ENCODE measurements at places on chromosomes 4 and X.
A peak's percentile ranks its signal among the peaks of the same experiment; 100 is the strongest.

- DNase-seq: no peak
Measured at GRCh38 chr4:79025170-79025569, 85.9 kb upstream of the PAQR3 start.

DNA sequence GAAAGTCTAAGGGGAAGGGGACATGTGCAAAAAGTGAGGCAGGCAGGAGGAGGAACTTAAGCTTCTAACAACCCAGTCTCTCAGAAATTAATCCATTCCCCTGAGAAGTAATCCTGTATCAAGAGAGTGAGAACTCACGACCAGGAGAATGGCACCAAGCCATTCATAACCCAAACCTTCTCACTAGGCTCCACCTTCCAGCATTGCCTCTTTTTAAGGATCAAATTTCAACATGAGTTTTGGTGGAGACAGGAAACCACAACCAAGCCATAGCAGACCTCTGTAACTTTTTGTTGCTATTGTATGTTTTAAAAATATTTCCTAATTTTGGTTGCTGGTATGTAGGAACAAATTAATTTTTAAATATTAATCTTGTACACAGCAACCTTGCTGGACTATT is 32.8 kb downstream of the PASD1 start:
- DNase-seq: no peak

GRCh38 chr4:189202182-189202868 is 738.3 kb upstream of the FRG1 start:
- peak; percentile 23 for DNase-seq

GRCh38 chr4:154602404-154603020 is 9.9 kb downstream of the FGG start:
- DNase-seq: no peak

DNA sequence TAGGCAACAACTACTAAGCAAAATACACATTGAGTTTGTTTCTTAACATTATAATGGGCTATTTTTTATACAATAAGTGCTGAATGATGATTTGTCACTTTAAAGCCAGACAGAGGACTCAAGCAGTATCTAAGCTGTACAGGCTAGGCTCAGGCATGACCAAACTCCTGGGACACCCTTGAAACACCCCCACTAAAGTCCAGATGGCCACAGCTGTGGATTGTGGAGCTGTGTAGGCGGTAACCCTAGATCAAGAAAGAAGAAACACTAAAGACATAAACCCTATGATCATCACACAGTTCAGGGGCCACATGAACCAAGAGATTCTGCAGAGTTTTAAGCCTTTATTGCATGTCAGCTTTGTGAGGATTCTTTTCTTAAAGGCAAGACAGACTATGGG is 25.1 kb downstream of the TAB3 start:
- no peak for DNase-seq

DNA sequence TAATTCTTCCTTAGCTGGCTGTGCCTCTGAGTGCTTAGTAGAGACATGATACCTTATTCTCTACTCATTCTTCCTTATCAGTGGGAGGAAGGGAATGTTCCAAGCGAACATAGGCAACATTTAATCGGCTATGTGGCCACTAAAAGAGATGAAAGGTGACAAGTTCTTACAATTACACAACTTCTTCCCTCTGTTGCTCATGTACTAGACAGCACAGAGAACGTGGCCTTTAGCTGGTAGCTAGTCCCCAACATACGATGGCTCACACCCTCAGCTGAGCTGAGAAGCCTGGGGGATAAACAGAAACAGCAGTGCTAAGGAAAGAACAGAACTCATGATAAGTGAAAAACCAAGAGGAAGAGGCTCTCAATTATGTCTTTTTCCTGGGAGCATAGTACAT is 52.2 kb downstream of the APOO start:
- DNase-seq: no peak

- DNase-seq: no peak
Measured at GRCh38 chrX:2284601-2285000, 216.2 kb downstream of the DHRSX start.

GRCh38 chr4:74624351-74625151 is 169.8 kb downstream of the BTC start:
- DNase-seq: no peak

GRCh38 chr4:153246446-153247115 is 42.3 kb downstream of the TRIM2 start:
- no peak for DNase-seq

DNA sequence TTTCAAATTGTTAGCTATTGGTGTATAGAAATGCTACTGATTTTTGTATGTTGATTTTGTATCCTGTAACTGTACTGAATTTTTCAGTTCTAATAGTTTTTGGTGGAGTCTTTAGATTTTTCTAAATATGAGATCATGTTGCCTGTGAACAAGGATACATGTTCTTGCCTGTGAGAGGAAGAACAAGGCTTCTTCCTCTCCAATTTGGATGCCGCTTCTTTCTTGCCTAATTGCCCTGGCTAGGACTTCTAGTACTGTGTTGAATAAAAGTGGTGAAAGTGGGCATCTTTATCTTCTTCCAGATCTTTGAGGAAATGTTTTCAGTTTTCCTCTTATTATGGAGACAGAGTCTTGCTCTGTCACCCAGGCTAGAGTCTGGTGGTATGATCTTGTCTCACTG is 16.2 kb upstream of the NAP1L5 start:
- DNase-seq: no peak

- DNase-seq: no peak
Measured at GRCh38 chrX:14412686-14413085, 116.7 kb upstream of the GLRA2 start.

GRCh38 chrX:47644557-47645091 is 5.7 kb downstream of the ELK1 start:
- DNase-seq: no peak
